ENCODE measurements at places on chromosomes 2 and 18.

- DNase-seq, result no peak
Measured at GRCh38 chr2:226585130-226585561, 214.5 kb downstream of the IRS1 start.

- DNase-seq, result no peak
Measured at GRCh38 chr2:62208074-62208757, 12.3 kb downstream of the B3GNT2 start.

DNA sequence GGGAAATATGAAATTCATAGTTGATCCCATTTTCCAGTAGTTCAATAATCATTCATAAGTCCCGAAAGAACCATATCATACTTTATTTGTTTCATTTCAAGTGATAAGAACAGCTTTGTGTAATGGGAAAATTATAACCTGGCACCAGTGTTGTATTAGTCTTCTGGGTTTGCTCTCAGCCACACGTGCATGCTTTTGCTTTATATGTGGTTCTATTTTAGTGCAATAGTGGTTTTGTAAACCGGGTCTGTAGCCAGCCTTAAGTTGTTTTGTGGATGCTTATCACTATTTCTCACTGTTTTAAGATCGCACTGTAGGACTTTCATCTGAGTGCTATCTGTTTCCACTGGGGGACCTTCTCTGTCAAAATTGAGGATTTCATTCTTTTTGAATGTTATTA, 203.8 kb downstream of the PTPRM start:
- no peak for DNase-seq

- no peak for DNase-seq
Measured at GRCh38 chr18:31241900-31242409, 76.0 kb upstream of the DSG1 start.

- DNase-seq, result peak; percentile 16
Measured at GRCh38 chr2:236916181-236916580, 169.5 kb upstream of the COPS8 start.
